ENCODE measurements at places on chromosomes 6 and 20.

GRCh38 chr6:75926293-75927168, 145.9 kb downstream of the IMPG1 start:
- no peak for DNase-seq

DNA sequence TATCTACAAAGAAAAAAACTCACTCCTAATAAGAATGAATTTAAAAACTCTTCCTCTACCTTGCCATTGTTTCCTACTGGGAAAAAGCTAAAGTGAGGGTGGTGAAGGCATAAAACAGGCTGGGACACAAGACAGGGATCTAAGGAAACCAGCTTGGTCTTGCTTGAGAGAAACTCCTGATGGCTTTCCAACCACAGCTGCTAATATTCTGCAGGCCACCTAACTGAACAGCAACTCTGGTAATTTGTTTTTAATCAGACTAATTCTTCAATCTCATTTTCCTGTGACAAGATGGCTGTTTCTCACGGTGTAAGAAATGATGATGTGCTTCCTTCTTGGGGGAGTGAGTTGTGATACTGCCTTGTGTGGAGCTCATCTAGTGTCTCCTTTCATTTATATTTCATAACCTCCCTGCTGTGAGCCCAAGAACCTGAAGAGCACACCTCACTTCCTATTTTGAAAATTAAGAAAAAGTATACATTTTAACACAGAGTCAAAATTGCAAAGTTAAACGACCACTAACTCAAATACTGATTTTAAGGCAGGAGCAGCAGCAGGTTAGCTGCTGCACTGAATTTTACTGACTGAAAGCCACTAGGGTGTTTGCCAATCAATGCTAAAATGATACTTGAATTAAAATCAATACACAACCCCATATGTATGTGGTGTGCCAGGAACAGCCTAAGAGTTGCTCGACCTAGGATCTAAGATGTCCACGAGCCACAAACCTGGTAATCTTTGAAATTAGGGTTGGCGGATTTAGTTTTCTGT, 58.0 kb downstream of the BACH2 start:
- DNase-seq, result no peak

GRCh38 chr6:11763460-11764249, 14.9 kb downstream of the ADTRP start:
- DNase-seq, result no peak

- DNase-seq, result peak; percentile 81
Measured at GRCh38 chr6:31620586-31621319, at the start of gene PRRC2A. Gene PRRC2A, plus strand, starts transcription at chr6:31620715. Its CDS starts 2,075 bp downstream, at chr6:31622790.

DNA sequence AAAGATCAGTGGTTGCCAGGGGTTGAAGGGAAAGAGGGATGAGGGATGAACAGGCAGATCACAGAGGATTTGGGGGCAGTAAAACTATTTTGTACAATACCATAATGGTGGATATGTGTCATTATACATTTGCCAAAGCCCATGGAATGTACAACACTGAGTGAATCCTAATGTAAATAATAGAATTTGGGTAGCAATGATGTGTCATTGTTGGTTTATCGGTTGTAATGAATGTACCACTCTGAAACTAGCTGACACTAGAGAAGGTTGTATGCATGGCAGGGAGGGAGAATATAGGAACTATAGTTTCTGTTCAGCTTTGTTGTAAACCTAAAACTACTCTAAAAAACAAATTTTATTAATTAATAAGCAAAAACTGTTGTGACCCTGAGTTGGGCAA, 17.8 kb upstream of the ASF1A start:
- DNase-seq, result no peak

DNA sequence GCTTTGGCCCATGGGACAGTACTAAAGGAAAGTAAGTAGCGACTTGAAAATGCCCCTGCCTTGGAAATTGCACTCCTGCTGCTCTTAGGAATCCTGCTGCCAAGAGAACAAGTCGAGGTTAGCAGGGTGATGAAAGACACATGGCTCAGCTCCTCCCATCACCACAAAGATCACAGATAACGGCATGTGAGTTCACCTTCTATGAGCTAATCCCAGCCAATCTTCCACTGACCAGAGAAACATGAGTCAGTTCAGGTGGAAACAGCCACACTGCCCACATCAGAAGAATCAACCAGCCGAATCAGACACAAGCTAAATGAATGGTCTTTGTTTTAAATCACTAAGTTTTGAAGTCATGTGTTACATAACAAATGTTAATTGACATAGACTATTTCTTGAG, 106.3 kb downstream of the PRKN start:
- DNase-seq, result no peak

GRCh38 chr6:43091436-43091991, 15.4 kb downstream of the PTK7 start:
- no peak for DNase-seq

DNA sequence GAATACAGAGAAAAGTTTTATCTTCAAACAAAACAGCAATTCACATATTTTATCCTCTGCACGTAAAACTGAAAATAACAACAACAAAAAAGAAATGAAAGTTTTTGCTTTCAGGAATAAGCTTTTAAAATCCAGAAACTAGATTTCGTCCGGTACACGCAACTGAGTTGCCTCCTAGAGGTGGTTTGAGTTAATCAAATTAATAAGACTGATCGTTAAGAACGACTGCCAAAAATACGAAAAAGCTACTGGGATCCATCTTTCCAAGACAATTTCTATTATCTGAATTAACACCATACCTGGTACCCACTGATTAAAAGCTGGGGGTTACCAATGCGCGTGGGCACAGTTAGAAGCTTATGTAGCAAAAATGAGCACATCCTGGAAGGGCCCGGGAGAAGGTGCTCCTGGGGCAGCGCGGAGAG, 669 bp downstream of the PDCD2 start:
- no peak for DNase-seq

DNA sequence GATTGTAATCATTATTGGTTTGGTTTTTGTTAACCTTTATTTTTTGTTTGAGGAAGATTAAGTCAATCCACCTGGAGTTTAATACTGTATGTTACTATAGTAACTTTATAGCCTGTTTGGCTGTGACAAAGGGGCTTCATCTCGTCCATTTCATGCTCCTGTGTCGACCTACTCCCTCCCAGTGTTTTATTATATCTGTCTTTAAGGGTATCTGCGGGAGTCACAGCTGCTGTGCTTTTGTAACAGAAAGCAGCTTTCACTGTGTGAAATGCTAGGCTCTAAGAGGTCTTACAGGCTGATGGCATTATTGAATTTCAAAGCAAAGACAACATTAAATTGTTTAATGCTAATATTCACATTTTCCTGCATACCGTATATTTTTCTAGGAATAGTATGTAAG, 698.0 kb upstream of the POU3F2 start:
- no peak for DNase-seq

DNA sequence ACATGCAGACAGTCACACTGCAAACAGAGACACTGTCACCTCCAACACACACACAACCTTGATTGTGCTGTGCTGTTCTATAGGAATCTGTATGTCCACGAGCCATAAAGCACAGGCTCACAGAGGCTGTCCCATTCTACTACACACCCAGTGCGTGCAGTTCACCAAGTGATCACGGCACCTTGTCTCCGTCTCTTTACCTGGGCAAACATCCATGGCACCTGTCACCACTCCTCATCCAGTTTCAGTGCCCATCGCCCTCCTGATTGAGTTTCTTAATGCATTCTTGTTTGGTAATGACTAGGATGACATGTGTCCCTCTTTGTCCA, 65.8 kb upstream of the STMND1 start:
- DNase-seq, result no peak

All from heart right ventricle (tissue), 16 donors.